ENCODE measurements at places on chromosomes 6 and 20.

DNA sequence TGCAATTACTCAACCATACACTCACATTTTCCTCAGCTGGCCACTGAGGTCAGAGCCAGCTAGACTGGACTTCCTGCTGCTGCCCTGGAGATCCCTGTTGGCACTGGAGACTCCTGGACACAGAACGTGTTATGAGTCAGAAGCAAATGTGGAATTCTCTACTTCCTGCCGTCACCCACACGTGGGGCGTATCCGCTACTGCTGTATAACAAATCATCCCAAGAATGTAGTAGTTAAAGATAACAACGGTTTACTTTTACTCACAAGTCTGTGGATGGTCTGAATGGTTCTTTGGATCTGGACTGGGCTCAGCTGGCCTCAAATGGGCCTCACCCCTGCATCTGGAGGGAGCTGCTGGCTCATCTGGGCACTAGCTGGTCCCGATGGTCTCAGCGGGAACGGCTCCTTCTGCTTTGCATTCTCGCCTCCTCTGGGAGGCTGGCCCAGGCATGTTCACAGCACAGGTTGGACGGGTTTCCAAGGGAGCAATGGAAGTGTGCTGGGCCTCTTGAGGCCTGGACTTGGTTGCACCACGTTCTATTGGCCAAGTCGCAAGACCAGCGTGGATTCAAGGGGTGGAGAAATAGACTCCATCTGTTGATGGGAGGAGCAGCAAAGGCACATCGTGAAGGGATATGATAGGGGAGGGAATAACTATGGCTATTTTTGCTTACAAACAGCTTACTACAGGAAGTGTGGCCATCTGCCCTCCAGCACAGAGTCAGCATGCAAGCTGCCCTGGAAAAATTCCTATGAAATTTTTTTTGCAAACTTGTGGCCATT lies 118.5 kb downstream of the SNX5 start:
- DNase-seq: no peak

- no peak for DNase-seq
Measured at GRCh38 chr6:43061861-43062260, 2.4 kb downstream of the KLC4 start.

GRCh38 chr6:79453558-79454042 lies 83.6 kb downstream of the LCA5 start:
- no peak for DNase-seq

GRCh38 chr6:136315594-136315993 lies 25.9 kb upstream of the BCLAF1 start:
- DNase-seq: no peak

- DNase-seq: no peak
Measured at GRCh38 chr20:33655164-33655563, 7.0 kb upstream of the C20orf144 start.

DNA sequence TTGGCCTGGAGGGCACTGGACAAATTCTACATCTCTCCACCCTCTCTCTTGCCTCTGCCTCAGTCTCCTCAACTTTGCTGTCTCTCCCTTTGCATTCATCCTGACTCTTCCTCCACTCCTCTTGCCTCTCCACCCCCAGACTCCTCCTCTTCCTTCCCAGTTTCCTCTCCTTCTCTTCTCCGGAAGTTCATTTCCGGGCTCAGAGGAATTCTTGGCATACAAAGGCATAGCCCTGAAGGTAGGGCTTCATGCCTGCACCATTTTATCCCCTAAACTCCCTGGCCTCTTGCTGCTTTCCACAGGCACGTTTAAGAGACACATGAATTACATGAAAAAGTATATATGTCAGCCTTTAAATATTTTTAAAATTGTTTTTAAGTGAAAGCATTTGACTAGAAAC lies 10.6 kb downstream of the BFSP1 start:
- no peak for DNase-seq

DNA sequence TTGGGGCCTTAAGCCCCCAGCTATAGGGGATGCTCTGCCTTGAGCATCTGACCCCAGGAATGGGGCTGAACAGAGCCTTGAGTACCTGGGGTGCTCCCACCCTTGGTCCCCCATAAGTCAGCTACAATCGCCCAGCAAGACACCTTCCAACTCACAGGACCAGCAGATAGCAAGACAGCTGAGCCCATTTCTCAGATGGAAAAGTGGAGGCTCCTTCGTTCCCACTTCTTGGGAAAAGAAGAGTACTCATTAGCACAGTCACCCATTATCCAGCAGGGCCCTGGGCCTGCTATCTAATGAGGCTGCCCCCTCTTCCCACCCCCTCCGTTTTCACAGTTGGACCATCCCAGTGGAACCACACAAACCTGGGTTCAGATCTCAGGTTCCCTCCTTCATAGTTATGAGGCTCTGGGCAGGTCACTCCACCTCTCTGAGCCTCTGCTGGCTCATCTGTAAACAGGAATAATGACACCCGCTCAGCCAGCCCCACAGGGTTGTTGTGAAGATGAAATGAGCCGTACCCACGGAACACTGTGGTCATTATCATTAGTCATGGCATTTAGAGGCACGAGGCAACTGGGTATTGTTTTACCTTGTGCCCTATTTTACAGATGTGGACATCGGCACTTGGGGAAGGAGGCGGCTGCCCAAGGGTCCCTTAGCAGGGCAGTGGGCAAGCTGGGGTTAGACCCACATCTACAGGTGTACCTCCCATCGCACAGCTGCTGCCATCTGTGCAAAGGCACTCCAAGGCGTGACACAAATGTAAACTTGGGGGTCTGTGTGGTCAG lies 4.5 kb downstream of the LPIN3 start:
- no peak for DNase-seq

GRCh38 chr6:25415701-25416100 lies 136.5 kb downstream of the CARMIL1 start:
- no peak for DNase-seq

GRCh38 chr6:127298475-127298874 lies 31.8 kb downstream of the RNF146 start:
- no peak for DNase-seq

- no peak for DNase-seq
Measured at GRCh38 chr20:34410336-34410735, 47.3 kb downstream of the ITCH start.

- no peak for DNase-seq
Measured at GRCh38 chr6:88725111-88725975, 238.1 kb downstream of the RNGTT start.

DNA sequence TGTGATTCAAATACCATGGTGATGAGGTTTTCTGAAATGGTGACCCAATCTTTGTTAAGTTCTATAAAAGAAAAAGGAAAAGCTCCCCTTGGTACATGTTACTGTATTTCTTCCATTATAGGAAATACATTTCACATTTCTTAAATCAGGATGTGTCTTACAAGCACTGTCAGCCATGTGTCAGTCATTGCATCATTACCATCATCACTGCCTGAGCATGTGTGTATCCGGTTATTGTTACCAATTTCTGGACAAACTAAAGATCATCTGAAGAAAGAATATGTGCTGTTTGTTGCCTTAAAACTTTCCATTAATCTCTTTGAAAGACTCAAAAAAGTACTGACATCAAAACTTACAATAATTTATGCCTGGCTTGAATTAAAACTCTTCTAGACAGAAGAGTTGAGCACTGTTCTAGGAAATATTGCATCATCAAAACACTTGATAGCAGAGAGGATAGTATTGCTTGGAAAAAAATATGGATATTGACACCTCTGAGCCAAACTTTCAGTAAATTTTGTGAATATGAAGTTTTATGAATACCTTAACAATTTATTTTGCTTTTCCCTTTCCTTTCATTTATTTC lies 7.1 kb upstream of the TSPYL1 start:
- no peak for DNase-seq

GRCh38 chr6:5626727-5627426 lies 365.6 kb downstream of the FARS2 start:
- no peak for DNase-seq

GRCh38 chr6:15101130-15101529 lies 144.7 kb upstream of the JARID2 start:
- no peak for DNase-seq
